Effector memory CD8-positive, alpha-beta T cell (primary cell): ENCODE measurements at places on chromosomes 3 and 15.

- DNase-seq = no peak
These were observed 160.1 kb downstream of the NEK10 start for GRCh38 chr3:27208961-27209616.

GRCh38 chr3:96537165-96537564, 277.2 kb upstream of the EPHA6 start:
- DNase-seq = no peak

- no peak for DNase-seq
These were observed 130.6 kb downstream of the RPL22L1 start for GRCh38 chr3:170739410-170739809.

GRCh38 chr15:101539930-101540329, 50.4 kb upstream of the PCSK6 start:
- DNase-seq = no peak
